Stimulated activated CD4-positive, alpha-beta T cell treated with anti-CD3 and anti-CD28 coated beads, TNF-alpha, amount 100 ng/mL, for 4 hours (primary cell): ENCODE measurements at places on chromosomes 7 and 10.

DNA sequence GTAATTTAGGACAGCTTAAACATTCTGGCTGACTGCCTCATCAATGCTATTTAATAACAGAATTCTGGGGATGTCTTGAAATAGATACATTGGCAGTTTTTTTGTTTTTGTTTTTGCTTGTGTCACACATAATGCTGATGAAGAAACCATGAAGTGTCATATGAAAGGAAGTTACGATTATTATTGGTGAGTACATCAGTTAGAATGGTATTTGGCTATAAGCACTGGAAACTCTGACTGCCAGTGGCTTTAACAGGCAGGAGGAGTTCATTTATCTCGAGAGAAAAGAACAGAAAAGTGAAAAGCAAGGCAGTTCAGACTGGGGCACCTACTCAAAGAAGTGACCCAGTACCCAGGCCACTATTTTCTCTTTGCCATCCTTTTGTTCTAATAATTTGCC is 18.1 kb downstream of the LSM8 start:
- no peak for DNase-seq

DNA sequence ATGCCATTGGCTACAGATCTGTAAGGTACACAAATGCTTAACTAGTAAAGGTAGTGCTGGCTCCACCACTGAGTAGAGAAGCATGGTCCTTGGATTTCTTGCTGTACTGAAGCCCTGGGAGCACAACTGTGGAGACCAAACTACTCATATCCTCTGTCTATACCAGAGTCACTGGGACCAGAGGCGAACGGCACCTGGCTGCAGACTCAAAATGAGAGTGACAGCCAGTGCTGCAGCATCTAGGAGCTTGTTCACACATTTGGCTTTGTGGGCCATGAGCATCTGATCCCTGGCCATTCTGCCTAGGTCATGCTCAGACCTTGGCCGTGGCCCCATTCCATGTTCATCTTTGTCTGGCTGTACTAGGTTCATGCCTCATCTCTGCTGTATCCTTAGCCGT is 31.9 kb downstream of the LRRC18 start:
- DNase-seq: no peak

DNA sequence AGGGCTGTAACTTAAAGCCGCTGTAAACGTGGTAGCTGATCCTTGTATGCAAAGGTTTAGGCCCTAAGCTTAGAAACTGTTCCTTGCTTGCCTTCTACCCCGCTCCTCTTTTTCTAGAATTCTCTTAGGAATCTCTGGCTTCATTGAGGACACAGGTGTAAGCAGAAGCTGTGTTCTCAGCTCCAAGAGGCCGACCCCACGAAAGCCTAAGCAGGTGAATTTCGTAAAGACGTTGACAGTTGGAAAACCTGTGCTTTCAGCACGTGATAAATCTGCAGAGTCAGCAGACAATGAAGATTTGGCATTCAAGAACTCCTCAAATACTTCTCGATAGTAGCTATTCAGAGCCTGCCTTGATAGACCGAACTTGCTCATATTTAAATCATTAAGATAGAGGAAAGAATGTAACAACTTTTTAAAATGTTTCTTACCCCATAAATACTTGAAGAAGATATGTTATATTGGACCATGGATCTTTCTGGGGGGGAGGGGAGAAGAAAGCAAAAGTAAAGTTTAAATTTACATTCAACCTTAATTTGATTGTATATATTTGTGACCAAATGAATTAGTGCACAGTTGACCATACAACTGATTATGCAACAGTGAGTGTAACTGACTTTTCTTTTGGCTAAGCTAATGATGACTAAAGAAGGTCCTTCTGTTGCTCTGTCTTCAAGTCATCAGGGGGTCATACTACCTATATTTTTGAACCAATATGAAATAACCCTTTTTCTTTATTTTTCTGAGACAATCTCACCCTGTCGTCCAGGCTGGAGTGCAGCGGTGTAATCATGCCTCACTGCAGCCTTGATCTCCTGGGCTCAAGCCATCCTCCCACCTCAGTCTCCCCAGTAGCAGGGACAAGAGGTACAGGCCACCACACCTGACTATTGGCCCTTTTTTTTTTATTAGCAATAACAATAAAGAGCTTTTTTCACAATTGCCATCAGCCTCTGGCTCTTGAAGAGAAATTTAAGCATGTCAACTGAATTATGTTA is 1.2 kb upstream of the GDI2 start:
- DNase-seq: no peak

- no peak for DNase-seq
Measured at GRCh38 chr10:62741996-62742395, 62.5 kb upstream of the ADO start.

GRCh38 chr7:44077681-44078091 is 4.6 kb downstream of the POLM start:
- no peak for DNase-seq

DNA sequence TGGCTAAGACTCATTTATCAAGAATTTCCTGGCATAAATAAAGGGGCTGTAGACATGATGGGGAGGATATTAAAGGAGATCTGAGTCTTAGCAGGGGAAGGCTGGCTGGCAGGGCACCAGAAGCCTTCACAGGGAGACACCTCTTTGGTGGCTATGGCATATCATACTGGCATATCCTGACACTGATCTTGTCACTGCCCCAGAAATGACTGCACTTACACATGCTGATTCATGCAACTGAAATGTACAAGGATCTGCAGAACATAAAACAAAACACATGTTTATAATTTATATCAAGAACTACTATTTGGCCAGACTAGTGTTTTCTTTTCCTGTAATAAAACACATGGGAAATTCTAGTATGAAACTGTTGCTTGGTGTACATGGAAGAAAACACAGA is 5.5 kb upstream of the LIPN start:
- DNase-seq: no peak

- DNase-seq: no peak
Measured at GRCh38 chr10:129465796-129466702, 992 bp upstream of the MGMT start.

- DNase-seq: no peak
Measured at GRCh38 chr10:14421941-14422340, 91.2 kb upstream of the FRMD4A start.

DNA sequence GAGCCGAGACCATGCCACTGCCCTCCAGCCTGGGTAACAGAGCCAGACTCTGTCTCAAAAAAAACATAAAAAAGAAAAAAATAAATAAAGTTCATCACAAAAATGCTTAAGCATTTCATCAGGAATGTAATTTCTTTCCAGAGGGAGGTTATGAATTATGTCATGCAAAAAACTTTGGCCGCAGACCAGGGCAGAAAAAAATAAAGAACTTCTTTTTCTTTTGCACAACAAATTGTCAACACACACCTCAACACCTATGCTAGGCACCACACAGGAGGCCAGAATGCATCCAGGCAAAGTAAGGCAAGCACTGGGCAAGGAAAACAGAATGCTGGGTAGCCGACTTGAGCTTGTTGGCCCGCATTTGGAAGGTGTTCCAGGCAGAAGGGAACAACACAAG is 3.9 kb downstream of the C10orf62 start:
- no peak for DNase-seq
